ENCODE measurements at places on chromosomes 4 and X.

DNA sequence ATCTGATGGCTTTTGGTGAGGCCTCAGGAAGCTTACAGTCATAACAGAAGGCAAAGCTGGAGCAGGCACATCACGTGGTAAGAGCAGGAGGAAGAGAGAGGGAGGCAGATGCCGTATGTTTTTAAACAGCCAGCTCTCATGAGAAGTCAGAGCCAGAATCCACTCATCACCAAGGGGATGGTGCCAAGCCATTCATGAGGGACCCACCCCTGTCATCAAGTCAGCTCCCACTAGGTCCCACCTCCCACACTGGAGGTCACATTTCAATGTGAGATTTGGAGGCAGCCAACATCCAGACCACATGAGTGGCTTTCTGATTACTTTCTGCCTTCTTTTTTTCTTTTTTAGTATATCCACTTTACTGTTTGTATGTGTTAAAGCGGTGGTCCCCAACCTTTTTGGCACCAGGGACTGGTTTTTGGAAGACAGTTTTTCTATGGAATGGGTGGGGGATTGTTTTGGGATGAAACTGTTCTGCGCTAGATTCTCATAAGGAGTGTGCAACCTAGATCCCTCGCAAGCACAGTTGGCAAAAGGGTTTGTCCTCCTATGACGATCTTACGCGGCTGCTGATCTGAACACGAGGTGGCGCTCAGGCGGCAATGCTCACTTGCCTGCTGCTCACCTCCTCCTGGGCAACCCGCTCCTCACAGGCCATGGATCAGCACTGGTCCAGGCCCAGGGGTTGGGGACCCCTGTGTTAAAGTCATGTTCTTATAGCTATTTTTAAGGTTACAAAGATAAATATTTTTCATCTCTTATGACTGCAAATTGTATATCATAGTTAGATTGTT lies 61.7 kb downstream of the SLIT2 start:
- no peak for DNase-seq

- peak; percentile 84 for DNase-seq
Measured at GRCh38 chr4:8403173-8403753, 37.3 kb downstream of the ACOX3 start.

DNA sequence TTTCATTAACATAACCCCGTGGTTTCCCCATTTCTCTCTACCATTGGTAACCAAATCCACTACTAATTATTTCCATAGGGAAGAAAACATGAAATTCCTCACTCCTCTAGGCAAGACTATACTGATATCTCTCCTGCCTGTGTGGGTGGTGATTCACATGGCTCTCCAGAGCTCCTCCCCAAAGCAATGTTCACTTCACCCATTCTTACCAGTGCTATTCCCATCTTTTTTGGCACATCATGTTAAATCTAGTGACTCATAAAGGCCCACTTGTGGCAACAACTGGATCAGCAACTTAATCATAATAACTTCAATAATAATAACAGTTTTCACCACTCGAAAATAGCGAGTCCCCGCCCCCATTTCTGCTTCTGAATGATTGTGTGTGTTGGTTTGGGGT lies 6.1 kb upstream of the HCCS start:
- no peak for DNase-seq

DNA sequence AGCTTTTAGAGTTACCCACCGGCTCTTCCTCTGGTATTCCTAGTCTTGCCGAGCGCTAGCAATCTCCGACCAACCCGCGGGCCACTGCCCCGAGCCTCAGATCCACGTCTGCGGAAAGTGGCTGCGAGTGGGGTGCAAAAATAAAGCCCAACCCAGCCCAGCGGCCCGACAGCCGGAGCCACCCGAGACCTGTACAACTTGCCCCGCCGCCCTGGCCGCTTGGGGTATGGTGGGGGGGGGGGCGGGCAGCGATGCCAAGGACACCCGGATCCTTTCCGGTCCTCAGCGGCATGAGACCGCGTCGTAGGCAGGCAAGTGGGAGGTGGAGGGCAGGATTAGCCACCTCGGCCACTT lies 1.6 kb downstream of the SLITRK4 start:
- no peak for DNase-seq

GRCh38 chr4:155604718-155605626 lies 61.7 kb upstream of the GUCY1A1 start:
- DNase-seq = no peak

DNA sequence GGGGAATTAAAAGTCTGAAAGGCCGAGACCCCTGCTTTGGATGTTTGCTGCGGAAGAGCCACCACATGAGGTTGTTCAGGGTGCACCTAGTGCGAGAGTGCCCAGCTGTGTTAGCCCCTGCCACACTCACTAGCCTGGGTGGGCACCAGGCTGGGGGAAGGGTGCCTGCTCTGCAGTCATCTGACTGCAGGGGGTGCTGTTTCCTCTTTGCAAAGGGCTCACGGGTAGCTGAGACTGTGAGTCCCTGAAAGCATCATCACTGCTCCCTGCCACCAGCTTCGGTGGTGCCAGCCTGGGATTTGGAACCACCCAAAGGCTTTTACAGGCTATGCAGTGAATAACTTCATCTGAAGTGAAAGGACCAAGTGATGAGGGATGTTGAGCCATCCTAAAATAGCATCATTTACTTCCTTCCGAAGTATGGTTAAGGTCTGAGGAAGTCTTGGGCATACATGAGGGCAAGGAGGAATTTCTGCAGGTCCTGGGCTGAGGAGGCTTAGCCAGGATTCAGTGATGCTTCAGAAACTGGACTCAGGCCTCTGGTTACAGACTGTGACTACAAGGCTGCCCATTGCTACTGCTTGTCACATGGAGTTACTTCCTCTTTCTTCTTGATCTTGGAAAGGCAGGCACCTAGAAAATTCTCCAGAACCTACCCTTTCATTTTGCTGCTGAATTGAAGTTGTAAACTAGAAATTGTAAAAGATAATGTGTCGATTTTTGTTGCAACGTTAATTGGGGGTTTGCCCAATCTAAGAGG lies 293.2 kb upstream of the PRPS2 start:
- no peak for DNase-seq

Measured in midbrain (tissue), 1 donor.